ENCODE measurements at places on chromosomes 13 and 19.

DNA sequence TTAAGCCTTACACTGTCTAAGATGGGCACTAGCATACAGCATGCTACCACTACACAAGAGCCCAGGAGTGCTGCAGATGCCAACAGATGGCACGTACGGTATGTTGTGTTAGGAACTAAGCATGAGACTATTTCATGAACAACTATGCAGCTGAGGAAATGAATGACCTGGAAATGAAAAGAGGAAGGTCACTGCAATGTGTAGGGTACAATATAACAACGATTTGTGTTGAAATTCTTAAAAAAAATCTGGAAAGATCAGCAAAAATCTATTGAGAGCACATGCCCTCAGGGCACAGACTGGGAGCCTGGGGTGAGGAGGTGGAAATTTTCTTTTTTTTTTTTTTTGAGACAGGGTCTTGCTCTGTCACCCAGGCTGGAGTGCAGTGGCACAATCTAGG is 14.4 kb downstream of the HAUS8 start:
- no peak for DNase-seq

GRCh38 chr19:18531485-18531884 is 9.6 kb upstream of the ELL start:
- no peak for DNase-seq

- no peak for DNase-seq
These were observed 20.4 kb upstream of the CPB2 start for GRCh38 chr13:46124967-46125933.

GRCh38 chr13:36207672-36208071 is 6.7 kb downstream of the SOHLH2 start:
- no peak for DNase-seq

GRCh38 chr13:25110956-25111584 is 15.1 kb downstream of the PABPC3 start:
- DNase-seq, result no peak

DNA sequence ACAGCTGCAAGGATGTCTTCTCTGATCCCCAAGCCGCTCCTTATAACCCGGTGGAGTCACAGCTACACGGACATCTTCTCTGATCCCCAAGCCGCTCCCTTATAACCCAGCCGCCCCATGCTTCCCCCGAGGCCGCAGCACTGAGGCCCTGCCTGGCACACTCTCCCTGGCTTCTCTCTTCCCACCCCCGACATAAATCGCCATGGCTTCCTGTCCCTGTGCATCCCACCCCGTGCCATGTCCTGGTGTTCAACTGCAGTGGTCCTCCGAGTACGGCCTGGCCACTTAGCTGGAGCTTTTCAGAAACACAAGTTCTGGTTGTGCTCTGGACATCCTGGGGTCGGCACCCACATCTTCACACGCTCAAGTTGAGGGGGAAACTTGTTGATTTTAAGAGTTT is 60.4 kb downstream of the RASA3 start:
- DNase-seq, result no peak

- no peak for DNase-seq
These were observed 298.7 kb downstream of the RFC3 start for GRCh38 chr13:34116651-34117050.

GRCh38 chr19:35767288-35768081 is 7.9 kb upstream of the ARHGAP33 start:
- DNase-seq, result peak; percentile 15

DNA sequence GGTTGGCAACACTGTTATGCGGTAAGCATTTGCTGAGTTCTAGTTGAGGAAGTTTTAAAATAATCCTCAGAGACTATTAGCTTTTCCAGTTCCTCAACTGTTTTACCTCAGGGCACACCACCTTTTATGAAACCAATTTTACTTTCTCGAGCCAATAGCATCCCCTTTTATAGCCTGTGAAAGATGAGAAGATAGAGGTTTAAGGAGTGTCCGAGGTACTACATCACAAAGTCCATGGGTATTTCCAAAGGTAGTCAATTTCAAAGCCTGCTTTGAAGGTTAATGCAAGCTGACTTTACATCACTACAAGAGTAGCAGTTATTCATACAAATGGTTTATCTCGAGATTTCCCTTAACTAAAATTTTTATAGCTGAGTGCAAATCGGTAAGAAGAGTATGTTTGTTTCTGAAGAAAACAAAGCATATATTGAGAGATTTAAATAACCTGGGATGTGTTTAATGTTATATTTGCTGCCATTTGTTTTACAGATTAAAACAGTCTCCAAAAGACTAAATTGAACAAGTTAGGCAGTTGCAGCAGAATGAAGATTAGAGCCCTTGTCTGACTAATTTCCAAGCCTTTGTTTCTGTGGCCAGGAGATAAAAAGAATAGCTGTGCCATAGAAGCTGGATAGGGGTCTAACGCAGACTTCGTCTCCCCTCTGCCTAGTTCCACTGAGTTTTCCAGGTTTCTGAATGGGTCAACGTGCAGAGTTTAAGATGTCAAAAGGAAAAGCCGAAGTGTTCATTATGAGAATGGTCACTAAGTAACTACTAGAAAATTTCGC is 74.7 kb upstream of the TRPC4 start:
- DNase-seq, result no peak

DNA sequence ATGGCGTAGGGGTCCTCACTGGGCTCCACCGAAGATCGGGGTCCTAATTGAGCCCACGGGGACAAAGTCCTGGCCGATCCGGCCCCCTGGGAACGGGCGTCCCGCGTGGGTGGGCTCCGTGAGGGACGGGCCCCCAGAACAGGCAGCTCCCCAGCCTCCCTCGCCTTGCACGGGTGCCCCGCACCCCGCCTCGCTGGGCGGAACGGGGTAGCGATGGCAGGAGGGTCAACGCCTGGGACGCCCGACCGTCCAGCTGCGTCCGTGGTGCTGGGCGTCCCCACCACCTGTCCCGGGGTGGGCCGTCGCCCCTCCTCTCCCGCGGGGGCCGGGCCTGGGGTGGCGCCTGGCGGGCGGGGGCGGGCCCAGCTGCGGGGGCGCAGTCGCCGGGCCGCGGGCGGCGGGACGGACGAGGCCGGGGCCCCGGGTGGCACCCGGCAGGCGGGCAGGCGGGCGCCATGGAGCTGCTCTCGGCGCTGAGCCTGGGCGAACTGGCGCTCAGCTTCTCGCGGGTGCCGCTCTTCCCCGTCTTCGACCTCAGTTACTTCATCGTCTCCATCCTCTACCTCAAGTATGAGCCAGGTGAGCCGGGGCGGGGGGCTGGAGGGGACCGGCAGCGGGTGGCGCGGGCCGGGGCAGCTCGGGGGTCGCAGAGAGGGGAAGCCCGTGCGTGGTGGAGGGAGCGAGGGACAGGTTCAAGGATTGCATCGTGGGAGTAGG is at the start of gene TMEM38A:
TMEM38A (plus strand) TSS at position 377 of the 717 bp plus-strand sequence; CDS start at position 456, 79 bp downstream.
- peak; percentile 58 for DNase-seq

DNA sequence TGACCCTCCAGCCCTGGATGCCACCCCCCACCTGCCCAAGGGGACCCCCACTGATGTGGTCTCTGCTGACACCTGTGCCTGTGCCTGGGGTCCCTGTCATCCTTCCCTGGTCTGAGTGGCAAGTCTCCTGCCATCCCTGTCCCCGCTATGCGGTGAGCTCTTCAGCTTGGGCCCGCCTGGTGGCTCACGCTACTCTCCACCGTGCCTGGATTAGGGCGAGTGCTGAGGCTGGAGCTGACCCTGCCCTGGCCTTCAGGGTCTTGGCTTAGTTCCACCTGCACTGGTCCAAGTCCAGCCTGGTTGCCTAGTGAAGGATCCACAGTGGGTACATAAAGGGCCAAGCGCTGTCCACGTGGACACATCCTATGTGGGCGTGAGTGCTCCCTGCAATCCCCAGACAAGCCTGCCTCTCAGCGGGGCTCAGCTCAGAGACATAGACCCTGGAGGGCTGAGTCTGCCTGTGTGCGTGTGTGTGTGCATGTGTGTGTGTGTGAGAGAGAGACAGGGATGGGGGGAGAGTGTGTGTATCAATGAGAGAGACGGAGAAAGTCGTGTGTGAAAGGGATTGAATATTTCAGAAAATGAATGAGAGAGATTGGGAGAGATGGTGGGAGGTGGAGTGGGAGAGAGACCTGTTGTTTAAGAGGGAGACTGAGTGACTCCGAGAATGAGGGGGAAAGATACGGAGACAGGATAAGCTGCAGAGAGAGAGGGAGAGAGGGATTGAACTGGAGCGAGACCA is 22.1 kb downstream of the WTIP start:
- peak; percentile 6 for DNase-seq

DNA sequence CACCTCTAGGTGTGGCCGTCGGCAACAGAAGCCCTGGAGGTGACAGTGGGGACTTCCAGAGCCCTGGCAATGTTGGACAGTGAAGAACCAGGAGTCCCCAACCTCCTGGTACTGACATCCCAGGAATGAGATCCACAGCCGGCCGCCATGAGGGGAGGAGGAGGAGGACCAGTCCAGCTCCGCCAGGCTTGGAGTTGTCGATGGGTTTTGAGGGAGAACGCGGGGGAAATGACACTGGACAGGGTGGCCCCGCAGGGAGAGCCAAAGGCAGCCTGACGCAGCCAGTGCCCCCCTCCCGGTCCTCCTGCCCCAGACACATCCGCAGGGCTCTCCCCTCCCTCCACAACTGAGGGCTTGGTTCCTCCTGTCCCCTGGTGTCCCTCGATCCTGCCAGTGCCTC is 57.9 kb downstream of the SPACA7 start:
- DNase-seq, result no peak

DNA sequence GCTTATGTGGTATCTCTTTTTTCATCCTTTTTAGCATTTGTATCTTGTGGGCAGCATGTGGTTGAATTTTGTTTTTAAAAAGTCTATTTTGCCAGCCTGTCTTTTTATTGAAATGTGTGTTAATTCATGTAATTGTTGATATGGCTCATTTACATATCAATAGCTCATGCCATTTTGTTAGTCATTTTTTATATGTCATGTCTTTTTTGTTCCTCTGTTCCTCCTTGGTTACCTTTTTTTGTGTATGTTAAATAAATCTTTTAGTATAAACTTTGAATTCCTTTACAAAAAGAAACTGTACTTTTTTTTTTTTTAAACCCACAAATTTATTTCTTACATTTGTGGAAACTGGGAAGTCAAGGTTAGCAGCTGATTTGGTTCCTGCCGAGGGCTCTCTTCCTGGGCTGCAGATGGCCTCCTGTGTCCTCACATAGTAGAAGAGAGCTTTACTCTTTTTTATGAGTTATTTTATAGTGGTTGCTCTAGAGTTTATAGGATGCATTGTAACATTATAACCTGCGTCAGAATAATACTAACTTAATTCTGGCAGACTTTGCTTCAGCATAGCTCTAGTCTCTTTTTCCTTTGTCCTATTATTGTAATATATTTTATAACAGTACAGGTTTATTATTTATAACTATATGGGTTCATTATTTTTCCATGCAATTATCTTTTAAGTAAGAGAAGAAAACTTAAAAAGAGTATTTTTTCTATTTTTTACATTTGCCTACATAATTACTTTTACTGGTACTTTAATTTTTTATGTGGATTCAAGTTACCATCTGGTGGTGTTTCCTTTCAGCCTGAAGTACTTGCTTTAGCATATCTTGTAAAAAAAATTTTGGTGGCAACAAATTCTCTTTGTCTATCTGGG is 86.3 kb downstream of the URI1 start:
- DNase-seq, result no peak

DNA sequence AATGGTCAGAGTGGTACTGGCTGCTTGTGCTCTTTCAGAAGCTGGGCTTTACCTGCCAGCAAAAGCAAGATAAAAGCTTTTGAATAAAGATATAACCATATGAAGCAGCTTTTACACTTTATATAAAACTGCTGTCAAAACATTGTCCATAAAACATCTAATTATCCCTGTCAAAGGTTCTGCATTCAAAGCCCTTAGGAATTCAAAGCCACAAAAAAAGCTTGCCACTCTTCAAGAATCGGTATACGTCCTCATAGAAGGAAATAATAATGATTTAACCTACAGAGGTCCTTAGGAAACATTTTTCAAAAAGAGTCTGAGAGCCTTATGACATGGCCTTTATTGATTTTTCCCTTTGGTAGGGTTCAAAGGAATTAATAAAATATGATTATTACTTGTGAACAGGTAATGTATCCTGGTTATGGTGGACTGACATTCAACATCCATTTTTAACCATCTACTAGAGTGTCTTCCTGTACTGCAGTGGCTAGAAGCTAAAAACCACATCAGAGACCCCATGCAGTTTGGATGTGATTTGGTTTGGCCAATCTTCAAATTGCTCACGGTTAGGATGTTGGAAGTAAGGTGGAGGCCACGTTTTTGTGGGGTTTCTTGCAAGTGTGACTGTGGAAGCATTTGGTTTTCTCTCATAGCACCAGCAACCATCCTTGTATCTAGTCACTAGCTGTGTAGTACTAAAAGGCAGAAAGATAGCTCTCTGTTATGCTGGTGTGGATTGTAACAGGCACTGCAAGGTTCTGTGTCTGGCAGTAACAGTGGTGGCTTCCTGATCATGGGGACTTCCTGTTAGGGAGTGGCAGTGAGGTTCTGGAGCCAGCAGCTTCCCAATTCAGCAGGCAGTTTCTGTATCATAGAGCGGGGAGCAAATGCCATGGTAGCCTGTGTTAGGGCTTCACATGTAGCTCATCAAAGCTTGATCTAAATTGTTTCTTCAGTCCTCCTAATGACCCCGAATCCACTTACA is 441.5 kb downstream of the DIAPH3 start:
- no peak for DNase-seq

- no peak for DNase-seq
These were observed 192.3 kb downstream of the MZT1 start for GRCh38 chr13:72534951-72535640.

DNA sequence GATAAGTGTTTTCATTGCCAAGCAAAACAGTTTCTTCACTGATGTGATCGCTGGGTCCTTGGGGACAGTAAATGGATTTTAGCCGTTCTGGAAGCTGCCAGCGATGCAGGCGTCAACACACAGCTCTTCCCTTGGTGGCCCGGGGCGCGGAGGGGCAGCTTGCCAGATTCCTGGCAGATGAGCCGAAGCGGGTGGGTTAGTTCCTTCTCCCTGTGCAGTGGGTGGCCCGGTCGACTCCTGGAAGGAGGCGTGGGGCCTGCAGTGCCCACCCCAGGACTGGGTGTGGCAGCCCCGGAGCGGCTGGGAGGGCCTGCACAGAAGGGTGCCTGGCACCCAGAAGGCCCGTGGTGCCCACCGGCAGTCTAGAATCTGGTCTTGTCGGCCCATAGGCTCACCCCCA is 69.0 kb downstream of the KDM4B start:
- no peak for DNase-seq

DNA sequence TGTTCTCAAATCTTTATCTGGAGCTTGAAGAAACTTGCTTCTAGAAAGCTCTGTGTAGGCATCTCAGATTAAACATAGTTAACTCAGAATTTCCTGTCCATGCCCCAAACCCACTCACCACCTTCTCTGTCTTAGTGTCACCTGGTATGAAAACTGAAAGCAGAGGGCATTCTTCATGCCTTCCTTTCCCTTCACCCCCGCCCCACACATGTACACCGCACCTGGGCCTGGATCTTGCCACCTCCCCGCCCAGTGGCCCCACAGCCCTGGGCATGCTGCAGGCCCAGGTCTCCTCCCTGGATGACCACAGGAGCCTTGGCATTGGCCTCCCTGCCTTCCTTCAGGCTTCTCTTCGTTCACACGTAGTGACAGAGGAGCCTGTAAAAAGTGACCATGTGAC is 15.8 kb downstream of the CFAP97D2 start:
- DNase-seq, result no peak

GRCh38 chr13:44417876-44418275 is 44.3 kb downstream of the SERP2 start:
- DNase-seq, result no peak
